Amniotic stem cell (primary cell): ENCODE measurements at places on chromosomes 16 and 17.
A peak's percentile ranks its signal among the peaks of the same experiment; 100 is the strongest.

GRCh38 chr17:65548269-65548969, 13.0 kb downstream of the AXIN2 start:
- no peak for DNase-seq

GRCh38 chr17:13619462-13619861, 17.7 kb upstream of the HS3ST3A1 start:
- DNase-seq, result no peak

DNA sequence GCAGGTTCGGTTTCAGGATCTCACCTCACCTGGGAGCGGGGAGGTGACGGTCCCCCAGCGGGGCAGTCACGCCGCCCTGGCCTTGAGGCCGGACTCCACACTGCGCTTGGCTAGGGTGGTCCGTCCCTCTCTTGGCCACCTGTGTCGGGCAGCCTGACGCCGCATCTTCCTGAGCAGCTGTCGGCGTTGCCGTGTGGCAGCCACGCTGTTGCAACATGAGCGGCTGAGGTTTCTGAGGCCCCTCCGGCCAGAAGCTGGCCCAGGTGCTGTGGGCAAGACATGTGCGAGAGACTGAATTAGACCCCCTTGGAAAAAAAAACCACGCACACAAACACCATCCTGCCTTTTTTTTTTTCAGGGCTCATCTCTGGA, 49.2 kb downstream of the IRF8 start:
- DNase-seq, result no peak

DNA sequence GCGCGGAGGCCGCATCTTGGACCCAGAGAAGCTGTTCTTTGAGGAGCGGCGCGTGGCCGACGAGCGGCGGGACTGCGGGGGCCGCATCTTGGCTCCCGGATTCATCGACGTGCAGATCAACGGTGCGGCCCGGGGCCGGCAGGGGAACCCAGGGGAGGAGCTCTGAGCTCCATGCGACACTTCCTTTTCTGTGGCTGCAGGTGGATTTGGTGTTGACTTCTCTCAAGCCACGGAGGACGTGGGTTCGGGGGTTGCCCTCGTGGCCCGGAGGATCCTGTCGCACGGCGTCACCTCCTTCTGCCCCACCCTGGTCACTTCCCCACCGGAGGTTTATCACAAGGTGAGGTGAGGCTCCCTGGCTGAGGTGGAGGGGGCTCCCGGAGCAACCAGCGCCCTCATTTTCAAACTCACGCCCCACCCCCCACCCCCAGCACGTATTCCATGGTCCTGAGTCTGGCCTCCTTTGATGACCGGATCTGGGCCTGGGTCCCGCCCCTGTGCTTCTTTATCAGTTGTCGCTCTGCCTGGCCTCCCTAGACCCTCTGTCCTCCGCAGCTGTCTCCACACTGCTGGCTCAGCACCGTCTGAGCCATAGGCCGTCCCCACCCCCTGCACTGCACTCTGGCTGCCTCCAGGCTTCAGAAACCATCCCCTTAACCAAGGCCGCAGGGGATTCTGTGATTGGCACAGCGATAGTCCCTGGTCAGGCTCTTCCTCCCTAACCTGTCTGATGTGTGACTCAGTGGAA, 787 bp downstream of the AMDHD2 start:
- DNase-seq, result no peak

- DNase-seq, result no peak
Measured at GRCh38 chr16:75282466-75283281, 31.2 kb upstream of the BCAR1 start.

- no peak for DNase-seq
Measured at GRCh38 chr17:2178798-2179501, 124.0 kb downstream of the HIC1 start.

DNA sequence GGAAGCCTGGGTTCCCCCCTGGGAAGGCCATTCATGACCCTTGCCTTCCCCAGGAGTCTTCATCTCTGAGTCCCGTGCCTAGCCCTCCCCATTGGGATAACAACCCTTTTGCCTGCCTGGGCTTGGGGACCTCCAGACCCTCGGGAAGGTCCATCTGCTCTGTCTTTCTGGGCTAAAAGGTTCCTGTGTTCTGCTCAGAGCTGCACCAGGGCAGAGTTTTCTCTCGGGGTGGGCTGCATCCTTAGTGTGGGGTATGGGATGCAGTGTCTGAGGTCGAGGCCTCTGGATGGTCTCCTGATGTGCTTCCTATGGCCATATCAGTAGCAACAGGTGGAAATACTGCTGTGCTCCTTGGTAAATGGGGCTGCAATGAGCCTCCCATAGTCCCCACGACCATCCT, 22.9 kb upstream of the PLLP start:
- no peak for DNase-seq

DNA sequence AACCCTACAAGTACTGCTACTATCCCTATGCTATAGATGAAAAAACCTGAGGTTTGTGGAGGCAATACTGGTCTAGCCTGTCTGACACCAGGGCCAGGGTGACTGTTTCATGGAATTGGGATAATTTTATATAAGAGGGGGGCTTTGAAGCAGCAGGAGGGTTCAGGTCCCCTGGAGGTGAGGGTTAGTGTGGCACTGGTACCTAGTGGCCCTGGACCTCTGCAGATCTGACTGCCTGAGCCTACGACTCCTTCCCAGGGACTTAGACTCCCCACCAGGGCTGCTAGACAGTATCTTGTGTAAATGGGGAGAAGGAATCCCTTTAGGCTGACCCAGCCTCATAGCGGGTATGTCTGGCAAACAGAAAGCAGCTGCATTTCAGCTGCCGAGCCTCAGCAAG, 6.8 kb downstream of the ADAP2 start:
- no peak for DNase-seq

DNA sequence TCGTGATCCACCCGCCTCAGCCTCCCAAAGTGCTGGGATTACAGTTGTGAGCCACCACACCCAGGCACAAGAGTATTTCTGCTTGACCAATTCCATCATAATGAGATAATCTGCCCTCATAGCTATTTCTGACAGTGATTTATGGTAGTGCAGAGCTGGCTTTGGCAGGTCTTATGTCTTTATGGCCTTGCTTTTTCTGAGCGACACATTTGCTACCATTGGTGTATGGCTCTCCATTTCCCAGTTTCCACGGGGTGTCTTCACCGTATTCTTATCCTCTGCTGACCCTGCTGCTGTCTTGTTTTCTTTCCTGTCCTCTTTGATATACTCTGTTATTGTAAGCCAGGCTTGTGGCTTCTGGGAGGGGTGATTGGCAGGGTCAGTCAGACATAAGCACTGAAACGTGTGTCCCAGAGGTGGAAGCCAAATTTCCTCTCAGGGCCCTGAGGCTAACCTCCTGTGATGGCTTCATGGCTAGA, 161.1 kb upstream of the TBX2 start:
- DNase-seq, result no peak

GRCh38 chr17:7955414-7956227, 23.6 kb downstream of the CNTROB start:
- DNase-seq, result no peak

DNA sequence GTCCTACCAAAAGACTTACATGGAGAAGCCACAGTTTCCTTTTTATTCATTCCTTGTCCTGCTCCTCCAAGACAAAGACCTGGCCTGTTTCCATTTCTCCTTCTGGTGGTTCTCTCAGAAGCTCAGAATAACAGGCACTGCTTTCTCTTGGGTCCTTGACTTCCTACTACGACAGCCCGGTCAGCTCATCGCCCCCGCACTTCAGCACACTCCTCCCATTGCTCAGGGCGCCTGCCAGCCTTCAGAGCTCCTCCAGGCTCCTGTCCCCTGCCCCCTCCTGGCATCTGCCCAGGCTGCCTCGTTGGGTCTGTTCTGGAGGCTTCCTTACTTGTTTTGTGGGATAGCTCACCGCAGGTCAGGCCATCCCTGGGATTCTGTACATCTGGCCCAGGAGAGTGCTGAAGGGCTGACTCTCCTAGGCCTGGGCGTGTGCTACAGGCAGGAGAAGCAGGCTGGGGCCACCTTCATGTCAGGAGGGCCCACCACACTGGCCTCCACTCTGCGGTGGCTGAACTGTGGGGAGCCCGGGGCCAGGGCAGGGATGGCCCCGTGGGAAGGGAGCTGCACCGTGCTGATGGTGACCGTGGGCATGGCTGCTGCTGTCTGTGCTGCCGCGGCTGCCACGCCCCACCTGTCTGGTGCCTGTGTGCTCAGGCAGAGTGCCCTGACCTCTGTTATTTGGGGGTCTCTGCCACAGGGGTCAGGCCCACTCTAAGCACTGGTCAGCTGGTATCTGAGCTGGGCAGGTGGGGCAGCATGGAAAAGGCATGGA, 17.7 kb downstream of the TCF25 start:
- DNase-seq, result no peak

- no peak for DNase-seq
Measured at GRCh38 chr16:23131036-23131435, 18.2 kb downstream of the USP31 start.

DNA sequence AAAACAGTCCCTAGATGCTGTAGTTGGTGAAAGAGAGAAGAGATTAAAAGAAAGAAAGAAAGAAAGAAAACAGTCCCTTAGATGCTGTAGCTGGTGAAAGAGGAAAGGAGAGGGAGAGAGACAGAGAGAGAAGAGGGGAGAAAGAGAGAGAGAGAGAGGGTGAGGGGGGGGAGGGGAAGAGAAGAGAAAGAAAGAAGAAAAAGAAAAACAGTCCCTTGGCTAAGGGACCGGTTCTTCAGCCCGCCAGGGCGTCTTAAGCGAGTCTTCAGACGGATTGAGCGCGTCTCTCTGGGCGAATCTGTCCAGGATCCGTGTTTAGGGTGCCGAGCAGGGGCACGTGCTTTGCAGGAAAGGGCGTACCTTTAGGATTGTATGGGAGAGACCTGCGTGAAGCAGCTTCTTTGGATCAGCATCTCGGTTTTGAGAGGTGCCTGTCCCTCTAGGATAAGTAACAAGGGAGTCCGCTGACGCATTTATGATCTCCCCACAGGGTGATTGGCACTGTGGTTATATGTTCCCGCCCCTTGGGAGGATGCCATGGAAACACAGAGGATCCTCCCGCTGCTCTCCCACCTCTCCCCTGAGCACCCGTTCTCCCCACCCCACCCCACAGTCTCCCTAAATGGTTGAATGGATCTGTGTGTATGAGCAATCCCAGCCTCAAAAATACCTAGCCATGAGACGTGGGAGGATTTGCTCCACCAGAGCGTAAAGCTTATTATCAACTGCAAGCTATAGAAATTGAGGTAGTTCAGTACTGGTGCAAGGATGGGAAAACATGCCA, 16.7 kb downstream of the GNGT2 start:
- peak; percentile 19 for DNase-seq

GRCh38 chr17:54117452-54117851, 294.7 kb downstream of the KIF2B start:
- DNase-seq, result no peak

- no peak for DNase-seq
Measured at GRCh38 chr16:72425571-72426341, 253.8 kb upstream of the PMFBP1 start.

GRCh38 chr16:28317040-28317880, 24.9 kb downstream of the SBK1 start:
- DNase-seq, result peak; percentile 30

GRCh38 chr17:17424552-17424951, 52.2 kb upstream of the MED9 start:
- no peak for DNase-seq

DNA sequence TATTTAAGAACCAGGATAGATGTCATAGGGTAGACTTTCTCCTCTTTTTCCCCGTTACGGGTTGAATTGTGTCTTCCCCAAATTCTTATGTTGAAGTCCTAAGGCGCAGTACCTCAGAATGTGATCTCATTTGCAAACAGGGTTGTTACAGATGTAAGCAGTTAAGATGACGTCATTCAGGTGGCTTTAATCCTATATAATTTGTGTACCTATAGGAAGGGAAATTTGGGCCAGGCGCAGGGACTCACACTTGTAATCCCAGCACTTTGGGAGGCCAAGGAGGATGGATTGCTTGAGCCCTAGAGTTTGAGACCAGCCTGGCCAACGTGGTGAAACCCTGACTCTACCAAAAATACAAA, 99.5 kb upstream of the DHX40 start:
- no peak for DNase-seq

GRCh38 chr17:1597861-1598342, 30.7 kb downstream of the SLC43A2 start:
- no peak for DNase-seq

DNA sequence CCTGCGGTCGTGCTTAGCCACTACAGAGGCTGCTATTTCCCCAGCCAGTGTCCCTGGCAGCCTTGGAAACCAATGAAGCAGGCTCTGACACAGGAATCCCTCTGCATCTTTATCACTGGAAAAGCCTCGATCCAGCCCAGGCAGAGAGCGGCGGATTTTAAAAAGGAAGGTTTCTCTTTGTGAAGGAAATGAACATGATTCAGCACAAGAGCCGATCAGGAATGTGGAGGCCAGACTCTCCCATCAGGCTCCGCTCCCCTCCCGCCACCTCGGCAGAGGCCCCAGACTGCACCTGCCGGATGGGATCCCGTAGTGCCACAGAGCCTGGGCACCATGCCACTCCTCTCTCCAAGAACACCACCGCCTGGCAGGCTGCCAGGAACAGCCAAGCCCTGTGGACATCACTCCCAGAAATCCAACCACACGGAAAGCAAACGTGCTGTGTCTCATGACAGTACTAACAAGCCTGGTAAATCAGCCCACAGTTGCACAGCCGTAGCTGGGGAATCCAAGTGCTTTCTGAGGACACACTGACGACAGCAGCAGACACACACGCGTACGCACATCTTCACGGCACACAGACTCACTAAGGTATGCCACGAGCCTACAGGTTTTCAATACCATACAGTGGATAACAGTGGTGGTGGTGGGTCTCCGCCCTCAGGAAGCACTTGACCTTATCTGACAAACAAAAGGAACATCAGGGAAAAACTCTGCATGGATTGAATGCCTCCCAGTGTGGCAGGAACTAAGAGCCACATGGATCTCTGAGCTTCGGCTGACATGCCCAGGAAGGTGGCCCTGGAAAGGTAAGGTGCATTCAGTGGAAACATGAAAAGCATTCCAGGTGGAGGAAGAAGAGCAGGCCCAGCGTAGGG, 5.4 kb downstream of the LRRC75A start:
- DNase-seq, result no peak

DNA sequence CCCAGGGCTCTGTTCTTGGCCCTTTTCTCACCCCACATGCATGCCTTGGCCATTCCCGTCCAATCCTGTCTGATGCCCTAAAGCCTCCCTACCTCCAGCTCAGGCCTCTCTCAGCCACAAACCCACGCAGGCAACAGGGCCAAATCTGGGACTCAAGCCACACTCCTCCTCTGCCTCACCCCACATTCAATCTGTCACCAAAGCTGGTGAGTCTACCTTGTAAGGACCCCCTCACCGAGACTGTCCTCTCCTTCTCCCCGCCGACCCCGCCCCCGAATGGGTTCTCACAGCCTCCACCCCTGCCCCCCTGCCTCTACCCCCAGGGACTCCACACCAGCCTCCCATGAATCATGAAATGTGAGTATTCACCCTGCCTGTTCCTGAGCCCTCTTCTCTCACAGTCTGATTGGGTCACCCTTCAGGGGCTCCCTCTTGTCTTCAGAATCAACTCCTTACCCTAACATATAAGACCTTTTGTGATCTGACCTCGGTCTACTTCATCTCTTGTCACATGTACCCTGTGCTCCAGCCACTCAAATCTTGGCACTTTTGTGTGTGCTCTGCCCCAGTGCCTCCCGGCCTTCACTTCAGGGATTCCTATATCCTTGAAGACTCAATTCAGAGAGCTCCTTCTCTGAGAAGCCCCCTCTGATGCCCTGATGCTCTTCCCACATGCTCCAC, 10.7 kb downstream of the EPOP start:
- DNase-seq, result no peak
